Nephron progenitor cell (in vitro differentiated cells): ENCODE measurements at places on chromosomes 3 and 15.

- H3K27ac ChIP-seq: no peak overlapping the region
- H3K4me1 ChIP-seq: no peaks in the 10 kb centered on the region
- no peak overlapping the region for H3K4me3 ChIP-seq
- peaks cover 57% of the 10 kb centered on the region for H3K36me3 ChIP-seq
These were observed 12.4 kb downstream of the NKTR start for GRCh38 chr3:42612928-42613327.

GRCh38 chr15:98221144-98221543, 260.6 kb downstream of the ARRDC4 start:
- H3K4me1 ChIP-seq: no peaks in the 10 kb centered on the region
- peaks cover 29% of the 10 kb centered on the region for H3K27me3 ChIP-seq
- H3K27ac ChIP-seq: no peak overlapping the region
- no peak overlapping the region for H3K4me3 ChIP-seq
- DNase-seq: no peak

- H3K27me3 ChIP-seq: no peaks in the 10 kb centered on the region
- H3K36me3 ChIP-seq: no peaks in the 10 kb centered on the region
- H3K4me1 ChIP-seq: peaks cover 29% of the 10 kb centered on the region
- no peak overlapping the region for H3K27ac ChIP-seq
- H3K4me3 ChIP-seq: no peak overlapping the region
- DNase-seq: peak; percentile 21
These were observed 62.8 kb downstream of the OTOL1 start for GRCh38 chr3:161559177-161559998.

DNA sequence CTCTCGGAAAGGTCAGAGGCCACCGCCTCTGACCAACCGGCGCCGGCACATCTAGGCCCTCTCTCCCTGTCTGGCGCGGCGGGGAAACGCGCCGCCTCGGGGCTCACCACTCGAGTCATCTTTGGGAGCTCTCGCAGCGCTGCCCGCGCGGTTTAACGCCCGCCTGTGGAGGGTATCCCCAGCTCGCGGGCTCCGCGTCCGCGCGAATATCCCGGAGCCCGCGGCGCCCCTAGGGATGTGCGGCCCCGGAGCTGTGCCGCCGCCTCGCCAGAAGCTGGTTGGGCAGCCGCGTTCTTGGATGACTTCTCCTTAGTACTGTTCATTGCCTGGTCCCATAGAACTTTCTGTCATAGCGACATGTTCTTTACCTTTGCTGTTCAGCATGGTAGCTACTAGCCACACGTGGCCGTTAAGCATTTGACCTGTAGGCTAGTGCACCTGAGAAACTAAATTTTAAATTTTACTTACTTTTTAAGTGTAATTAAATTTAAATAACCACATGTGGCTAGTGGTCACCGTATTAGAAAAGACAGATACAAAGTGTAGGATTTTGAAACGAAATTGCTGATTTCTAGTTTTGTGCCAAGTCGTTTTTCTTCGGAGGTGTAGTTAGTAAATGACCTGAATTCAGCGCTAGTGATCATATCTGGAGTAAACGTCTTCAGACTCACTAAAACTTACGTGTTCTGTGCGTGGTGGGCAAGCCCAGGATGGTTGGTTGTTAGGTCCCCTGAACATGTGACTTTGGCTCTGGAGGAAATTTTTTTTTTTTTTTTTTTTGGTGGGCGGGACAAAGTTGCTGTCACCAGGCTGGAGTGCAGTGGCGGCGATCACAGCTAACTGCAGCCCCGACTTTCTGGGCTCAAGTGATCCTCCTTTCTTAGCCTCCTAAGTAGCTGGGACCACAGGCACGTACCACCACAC, 835 bp downstream of the ARIH2 start:
- DNase-seq: peak; percentile 16
- H3K27ac ChIP-seq: peak overlapping the region; percentile 99
- peak overlapping the region; percentile 93 for H3K4me3 ChIP-seq
